Neural cell (in vitro differentiated cells): ENCODE measurements at places on chromosomes 6 and 20. TPM values are rescaled to one million over a fixed set of nuclear protein-coding genes. Genes with fewer than 3 reads are reported as not detected.

The SAPCD1 gene
- 1.3 TPM in 1 of 2 replicates, not detected in the other for polyA plus RNA-seq

The KCNK16 gene
- not detected in 2 replicates for polyA plus RNA-seq

The LAMA4 gene
- polyA plus RNA-seq, result 0.69 TPM in 1 of 2 replicates, not detected in the other

The RAB44 gene
- not detected in 2 replicates for polyA plus RNA-seq

The TNFRSF6B gene
- polyA plus RNA-seq, result 9.4 TPM in 1 of 2 replicates, not detected in the other

The EGFL8 gene
- 22.1 and 22.4 TPM in 2 replicates for polyA plus RNA-seq

The ECT2L gene
- polyA plus RNA-seq, result not detected in 2 replicates

The PHACTR3 gene
- polyA plus RNA-seq, result 1.3 and 1.6 TPM in 2 replicates

The EFCAB8 gene
- polyA plus RNA-seq, result not detected in 2 replicates

The TCP11 gene
- polyA plus RNA-seq, result 0.92 TPM in 1 of 2 replicates, not detected in the other

The PNPLA1 gene
- polyA plus RNA-seq, result 0.26 TPM in 1 of 2 replicates, not detected in the other
